Islet precursor cell (in vitro differentiated cells): ENCODE measurements at places on chromosomes 11 and 22.

- DNase-seq, result no peak
Measured at GRCh38 chr11:33935461-33936456, 43.9 kb upstream of the LMO2 start.

DNA sequence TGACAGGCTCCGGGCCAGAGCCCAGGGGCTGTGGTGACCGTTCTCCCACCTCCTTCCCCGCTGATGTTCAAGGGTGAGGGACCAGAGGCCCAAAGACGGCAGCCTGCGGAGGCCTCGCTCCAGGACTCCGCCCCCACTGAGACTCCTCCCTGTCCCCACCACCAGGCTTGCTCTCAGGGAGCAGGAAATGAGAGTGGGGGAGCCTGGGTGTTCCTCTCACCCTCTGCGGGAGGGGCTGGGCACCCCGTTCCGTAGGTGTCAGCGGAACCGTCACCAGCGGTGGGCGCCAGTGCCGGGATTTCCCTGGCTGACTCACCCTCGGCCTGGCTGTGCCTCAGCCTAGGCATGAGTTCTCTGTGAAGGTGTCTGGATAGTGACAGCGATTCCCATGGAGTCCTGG is 15.7 kb downstream of the DAGLA start:
- peak; percentile 86 for DNase-seq

- peak; percentile 85 for DNase-seq
Measured at GRCh38 chr11:72015511-72016061, 16.9 kb downstream of the IL18BP start.

- peak; percentile 14 for DNase-seq
Measured at GRCh38 chr22:44855855-44856254, 103.5 kb downstream of the ARHGAP8 start.

DNA sequence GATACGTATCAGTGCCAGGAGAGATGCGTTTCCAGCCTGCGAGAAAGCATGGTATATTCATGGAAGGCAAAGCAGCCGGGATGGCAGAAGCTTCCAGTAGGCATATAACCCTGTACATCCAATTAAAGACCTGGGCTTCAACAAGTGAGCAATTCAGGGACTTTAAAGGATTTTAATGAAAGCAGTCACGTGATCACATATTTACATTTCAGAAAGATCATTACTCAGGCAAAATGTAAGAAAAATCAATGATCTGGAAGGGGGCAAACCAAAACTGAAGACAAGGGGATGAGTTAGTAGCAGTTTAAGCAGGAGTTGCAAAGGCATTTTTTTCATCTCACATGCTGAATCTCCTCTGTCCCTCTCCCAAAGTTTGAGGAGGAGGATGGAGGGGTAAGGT is 7.8 kb downstream of the CDON start:
- DNase-seq, result no peak

- no peak for DNase-seq
Measured at GRCh38 chr22:37301144-37301830, 19.0 kb downstream of the CYTH4 start.

DNA sequence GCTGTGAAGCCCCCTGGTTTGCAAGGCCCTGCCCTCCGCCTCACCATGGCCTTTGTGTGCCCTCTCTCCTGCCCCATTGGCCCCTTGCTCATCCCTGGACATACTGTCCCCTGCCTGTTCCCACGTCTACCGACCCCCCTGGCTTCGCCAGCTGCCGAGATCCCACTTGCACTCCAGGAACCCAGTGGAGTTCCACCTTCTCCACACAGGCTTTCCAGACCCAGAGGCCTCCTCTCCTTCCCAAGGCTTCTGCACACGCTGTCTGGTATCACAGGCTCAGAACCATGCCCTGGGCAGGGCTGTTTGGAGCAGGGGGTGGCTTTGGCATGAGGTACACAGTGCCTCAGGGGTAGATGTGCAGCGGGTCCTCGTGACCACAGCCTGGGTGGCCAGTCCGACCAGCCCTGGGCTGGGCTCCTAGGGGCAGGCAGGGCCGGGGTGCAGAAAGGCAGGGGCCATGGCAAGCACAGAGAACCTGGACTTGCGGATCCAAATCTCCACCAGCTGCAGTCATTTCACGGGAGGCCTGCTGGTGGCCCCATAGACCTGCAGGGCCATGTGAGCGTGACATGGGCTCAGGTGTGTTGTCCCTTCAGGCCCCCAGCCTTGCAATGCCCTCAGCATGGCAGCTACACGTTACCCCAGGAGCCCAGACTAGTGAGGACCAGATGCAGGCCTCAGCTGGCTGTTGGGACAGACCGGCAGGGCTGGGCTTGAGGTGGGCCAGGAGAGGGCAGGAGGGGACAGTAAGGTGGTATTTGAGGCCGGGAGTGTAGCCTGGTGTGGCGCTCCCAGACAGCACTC is 9.5 kb downstream of the GRK2 start:
- DNase-seq, result no peak

- no peak for DNase-seq
Measured at GRCh38 chr22:48182031-48182430, 1419.6 kb downstream of the TBC1D22A start.

DNA sequence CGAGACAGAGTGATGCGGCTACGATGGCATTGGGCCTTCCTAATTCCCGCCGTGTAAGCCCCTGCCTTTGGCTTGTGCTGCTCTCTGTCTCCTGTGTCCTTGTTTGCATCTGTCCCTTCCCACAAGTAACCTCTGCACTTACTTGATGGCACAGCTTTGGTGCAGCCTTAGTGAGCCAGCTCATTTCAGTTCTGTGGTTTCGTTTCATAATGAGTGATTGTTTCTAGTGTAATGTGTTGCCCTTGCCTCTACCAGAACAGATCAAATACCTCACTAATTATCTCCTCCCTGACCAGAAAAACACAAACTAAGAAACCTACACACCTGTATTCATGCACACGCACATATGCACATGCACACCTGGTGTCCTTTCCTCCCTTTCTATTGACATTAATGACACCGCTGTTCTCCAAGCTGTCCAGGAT is 58.8 kb downstream of the GRK3 start:
- DNase-seq, result no peak

- DNase-seq, result peak; percentile 63
Measured at GRCh38 chr22:43263645-43264514, 76.9 kb upstream of the TTLL12 start.

DNA sequence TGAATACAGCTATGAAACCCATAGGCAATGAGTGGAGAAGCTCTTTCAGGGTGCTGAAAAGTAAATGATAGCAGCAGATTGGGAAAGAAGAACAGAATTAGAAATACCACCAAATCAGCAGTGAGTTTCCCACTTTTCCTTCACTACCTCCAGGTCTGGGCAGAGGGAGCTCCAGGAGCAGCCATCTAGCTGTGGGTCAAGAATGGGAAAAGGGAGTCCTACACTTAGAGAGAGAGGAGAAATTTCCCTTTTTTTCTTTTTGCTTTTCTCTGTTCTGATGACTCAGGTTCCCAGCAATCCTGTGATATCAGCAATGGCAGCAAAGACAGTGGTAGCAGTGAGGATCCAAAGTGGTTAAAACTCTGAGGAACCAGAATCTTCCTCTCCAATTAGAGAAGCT is 263.9 kb downstream of the NXPE2 start:
- no peak for DNase-seq

DNA sequence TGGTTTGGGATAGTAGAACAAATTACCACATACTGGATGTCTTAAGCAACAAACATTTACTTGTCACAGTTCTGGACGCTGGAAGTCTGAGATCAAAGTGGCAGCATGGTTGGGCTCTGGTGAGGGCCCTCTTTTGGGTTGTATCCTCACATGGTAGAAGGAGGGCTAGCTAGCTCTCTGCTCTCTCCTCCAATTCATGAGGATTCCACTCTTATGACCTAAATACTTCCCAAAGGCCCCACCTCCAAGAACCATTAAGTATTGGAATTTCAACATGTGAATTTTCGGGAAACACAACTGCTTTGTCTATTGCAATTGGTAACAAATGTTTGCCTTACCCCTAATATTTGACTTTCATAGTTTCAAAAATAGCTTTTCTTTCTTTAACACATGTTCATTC is 52.6 kb downstream of the MUC15 start:
- no peak for DNase-seq

DNA sequence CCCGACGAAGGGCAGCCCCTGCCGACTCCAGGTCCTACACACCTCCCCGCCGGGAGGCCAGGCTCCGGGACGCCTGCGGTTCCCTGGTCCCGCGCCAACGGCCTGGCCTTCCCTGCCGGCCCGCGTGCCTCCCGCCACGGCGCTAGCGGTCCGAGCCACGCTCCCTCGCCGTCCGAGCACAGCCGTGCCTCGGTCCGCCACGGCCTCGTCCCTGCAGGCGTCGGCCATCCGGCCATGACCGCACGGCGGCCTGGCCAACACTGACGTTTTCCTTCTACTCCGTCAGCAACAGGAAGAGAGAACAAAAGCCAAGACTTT is 532 bp downstream of the EIF4G2 start:
- no peak for DNase-seq

DNA sequence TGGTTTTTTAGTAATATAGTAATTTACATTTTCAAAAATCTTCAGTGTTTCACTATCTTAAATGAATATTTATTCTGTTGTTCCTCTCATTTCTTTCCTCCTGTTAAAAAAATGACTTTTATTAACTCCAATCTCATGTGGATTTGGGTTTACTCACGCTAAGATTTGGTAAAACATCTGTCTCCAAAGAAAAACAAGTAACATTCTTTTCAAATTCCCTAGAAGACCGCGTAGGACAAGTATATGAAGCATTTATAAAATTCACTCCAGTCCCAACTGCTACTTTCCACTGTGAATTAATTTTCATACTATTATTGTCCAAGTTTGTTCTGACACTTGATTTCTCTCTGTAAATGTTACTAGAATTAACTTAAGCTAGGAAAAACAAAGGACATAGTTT is 26.2 kb downstream of the SBF2 start:
- no peak for DNase-seq

DNA sequence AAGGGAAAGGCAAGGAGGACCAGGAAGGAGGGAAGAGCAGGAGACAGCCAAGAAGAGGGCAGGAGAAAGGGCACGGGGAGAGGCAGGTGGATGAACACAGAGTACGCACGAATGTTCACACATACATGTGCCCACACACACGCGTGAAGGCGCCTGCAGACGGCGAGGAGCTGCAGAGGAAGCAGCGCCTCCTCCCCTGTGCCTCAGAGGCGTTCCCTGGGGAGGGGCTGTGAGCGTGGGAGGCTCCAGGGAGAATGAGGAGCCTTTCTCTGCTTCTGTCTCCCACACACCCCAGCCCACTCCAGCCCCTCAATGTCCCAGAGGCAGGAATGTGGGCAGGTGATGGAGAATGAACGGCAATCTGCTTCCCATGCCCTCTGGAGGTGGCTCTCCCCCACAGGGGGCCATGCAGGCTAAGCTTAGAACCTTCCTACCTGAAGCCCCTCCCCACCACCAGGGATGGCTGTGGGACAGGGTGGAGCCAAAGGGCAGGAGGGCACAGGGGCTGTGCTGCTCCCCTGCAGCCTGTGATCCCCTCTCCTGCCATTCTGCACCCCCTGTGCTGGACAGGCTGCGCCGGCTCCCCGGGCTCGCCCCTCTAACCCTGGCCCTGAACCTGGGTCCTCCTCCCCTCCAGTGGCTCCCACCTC is 25.3 kb downstream of the PPM1F start:
- peak; percentile 35 for DNase-seq

GRCh38 chr11:130315354-130315970 is 745 bp upstream of the ZBTB44 start:
- DNase-seq, result peak; percentile 65

- no peak for DNase-seq
Measured at GRCh38 chr22:42758931-42759629, 38.4 kb upstream of the A4GALT start.

- no peak for DNase-seq
Measured at GRCh38 chr11:69705351-69705811, 1.6 kb upstream of the FGF19 start.

DNA sequence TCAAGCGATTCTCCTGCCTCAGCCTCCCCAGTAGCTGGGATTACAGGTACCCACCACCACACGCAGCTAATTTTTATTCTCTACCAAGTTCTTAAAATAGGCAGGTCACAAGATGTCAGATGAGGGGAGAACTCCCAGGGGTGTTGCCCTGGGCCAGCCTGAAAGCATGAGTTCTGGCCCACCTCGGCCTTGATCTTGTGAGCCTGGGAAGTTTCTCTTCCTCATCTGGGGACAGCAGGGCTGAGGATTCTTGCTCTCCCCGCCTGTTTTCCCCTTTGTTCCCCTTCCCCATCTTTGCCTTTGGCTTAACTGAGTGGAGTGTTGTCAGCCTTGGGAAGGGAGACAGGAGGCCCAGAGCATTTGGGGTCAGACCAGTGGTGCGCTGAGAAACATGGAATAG is 3.5 kb downstream of the PDXP start:
- DNase-seq, result no peak

DNA sequence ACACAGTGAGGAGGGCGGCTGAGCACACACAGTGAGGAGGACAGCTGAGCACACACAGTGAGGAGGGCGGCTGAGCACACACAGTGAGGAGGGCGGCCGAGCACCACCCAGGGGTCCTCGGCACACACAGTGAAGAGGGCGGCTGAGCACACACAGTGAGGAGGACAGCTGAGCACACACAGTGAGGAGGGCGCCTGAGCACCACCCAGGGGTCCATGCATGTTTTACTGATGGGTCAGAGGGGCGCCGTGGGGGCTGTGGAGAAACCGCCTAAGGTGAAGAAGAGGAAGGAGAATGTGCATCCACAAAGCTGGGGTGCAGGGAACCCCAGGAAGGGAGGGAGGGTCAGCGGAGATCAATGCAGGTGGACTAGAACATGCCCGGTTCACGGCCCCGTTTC is 461.8 kb downstream of the BRD1 start:
- DNase-seq, result peak; percentile 43

DNA sequence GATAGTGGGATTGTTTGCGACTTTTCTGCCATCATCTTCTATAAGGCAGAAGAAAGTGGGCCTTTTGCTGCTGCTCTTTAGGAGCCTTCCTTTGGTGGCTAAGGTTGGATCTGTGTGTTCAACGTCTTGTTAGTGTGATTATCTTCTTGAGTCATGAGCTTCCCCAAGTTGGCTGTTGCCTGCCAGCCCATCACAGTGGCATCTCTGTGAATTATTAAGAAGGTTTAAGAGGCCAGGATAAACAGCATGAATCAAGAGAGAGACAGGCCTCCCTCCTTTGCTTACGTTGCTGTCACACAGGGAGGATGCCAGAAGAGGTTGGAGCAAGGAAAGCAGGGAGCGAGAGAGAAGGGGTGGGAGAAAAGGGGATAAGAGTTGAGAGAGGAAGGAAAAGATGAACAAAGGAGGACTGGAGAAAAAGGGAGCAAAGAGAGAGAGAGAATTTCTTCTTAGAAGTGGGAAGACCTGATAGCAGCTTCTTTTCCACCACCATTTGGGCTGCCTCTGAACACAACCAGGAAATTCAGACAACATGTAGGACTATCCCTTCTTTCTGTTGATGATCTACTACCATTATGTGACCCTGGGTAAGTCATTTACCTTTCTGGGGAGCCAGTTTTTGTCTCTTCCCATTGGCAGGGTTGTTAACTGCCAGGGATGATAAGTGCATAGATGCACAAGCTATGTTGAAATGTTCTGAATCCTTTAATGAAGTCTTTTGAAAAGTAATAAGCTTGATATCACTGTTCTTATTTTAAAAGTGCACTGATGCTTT is 126.5 kb downstream of the NAV2 start:
- DNase-seq, result no peak

- DNase-seq, result no peak
Measured at GRCh38 chr11:68403831-68404230, 56.7 kb upstream of the PPP6R3 start.
